ENCODE measurements at places on chromosomes 5 and 9. TPM values are rescaled to one million over a fixed set of nuclear protein-coding genes. Genes with fewer than 3 reads are reported as not detected.

GRCh38 chr9:37002413-37003217 lies 31.5 kb downstream of the PAX5 start:
- no peak for DNase-seq

DNA sequence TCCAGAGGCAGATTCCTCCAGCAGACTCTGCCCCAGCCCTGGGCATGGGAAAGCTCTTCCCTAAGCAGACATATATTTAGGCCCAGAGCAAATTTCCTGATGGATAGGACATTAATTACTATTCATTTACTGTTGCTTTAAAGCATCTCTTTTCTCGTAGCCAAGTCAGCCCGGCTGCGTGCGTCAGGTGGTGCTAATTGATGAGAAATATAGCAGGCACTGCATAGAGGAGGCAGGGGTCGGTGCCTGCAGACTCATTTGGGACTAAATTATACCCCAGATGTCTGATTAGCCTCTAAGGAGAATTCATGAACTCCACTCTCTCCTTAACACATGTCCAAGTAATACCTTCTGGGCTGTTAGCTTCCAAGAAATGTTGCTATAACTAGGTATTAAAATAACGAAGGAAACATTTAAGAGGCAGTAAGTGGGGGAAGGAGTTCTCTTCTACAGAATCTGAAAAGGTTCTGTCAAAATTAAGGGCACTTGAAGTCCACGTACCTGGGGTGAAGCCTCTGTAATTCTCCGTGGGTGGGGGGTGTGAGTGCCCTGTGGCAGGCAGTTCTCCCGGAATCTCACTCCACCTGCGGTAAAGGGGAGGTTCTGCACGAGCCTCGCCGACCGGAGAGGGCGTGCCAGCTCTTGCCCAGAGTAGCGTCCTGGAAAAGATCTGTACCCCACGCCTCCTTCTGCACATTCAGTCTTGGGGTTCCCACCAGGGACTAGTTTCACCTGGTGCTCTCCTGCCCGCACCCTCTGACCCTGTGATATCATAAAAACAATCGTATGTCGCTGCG lies 115.9 kb upstream of the FCN2 start:
- DNase-seq = no peak

GRCh38 chr5:172902497-172903472 lies 56.4 kb upstream of the RPL26L1 start:
- DNase-seq = peak; percentile 77

DNA sequence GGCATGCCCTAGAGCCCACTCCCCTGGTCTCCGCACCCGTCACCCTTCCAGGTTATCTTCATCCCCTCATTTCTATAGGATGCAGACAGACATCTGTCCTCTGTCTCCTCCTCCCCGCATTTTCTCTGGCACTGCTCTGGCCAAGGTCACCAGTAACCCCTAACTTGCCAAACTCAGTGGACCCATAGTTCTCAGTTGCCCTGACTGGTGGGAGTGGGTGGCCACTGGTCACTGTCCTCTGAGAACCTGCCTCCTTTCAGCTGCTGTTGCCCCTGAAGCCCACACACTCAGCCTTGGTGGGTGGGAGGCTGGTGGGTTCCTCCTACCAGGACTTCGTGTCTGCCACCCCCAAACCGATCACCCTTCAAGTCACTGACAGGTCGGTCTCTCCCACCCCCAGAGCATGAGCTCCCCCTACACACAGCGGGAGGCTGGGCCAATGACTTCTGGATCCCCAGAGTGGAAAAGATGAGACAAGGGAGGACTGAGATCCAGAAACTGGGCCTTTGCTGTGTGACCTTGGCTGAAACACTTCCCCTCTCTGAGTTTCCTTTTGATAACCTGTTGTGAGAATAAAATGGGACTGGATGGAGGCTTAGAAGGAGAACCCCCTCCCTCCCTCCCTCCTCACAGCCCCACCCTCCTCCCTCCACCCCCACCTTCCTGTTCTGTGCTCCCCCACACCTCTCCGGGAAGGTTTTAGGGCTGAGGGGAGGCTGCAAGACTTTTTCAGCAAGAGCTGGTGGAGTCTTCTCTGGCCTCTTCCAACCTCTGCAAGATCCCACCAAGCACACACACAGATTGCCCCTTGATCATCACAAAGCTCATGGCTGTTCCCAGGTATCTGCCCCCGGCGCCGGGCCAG lies 2.4 kb upstream of the DBN1 start:
- no peak for DNase-seq

DNA sequence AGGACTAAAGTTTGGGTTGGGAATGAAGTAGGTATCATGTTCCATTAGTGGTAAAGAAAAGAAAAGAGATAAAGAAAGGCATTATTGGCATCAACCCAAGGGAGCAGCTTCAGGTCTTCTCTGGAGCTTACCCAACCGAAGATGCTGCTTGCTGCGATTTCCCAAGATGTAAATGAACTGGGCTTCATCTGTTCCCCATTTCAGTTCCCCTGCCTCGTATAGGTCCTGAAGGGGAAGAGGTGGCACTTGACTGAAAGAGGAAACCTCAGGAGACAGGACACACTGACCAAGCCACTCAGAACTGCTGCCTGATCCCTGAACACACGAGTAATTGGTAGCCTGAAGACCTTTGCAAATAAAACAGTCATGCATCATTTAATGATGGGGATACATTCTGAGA lies 24.6 kb downstream of the ANXA6 start:
- DNase-seq = no peak

DNA sequence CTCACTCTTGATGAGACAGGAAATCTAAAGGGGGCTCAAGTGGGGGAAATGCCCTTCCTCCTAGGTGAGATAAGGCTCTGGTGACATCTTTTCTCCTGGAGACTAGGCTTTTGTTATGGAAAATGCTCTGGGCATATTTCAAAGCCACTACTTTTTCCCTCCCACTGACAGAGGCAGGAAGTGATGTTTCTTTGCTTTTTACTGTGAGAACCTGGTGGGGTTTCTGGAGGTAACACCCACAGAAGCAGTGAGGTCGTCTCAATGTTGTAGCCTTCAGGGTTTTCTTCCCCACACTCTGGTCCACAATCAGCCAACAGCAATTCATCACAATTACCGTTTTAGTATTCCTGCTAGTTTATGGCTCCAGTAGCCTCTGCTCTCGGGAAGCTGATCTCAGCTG lies 41.4 kb upstream of the FAM240B start:
- no peak for DNase-seq

DNA sequence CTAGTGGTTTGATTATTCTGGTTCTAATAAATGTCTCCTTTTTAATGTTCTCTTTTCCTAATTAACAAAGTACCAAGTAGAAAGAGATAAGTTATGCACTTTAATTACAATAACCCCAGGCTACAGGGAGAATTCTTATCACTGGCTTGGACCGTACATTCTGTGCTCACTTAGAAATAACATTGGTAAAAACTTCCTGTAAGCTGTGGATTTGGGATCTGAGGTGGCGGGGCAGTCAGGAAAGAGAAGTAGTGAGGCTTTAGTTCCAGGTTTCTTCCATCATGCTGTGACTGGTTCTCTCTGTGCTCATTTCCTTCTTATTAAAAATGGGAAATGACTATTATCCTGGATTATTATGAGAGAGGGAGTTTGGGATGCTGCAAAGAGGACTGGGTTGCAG lies 142.0 kb downstream of the EGFLAM start:
- no peak for DNase-seq

The FCN1 gene
- total RNA-seq = not detected

The MAST4 gene
- total RNA-seq = 7.6 TPM

DNA sequence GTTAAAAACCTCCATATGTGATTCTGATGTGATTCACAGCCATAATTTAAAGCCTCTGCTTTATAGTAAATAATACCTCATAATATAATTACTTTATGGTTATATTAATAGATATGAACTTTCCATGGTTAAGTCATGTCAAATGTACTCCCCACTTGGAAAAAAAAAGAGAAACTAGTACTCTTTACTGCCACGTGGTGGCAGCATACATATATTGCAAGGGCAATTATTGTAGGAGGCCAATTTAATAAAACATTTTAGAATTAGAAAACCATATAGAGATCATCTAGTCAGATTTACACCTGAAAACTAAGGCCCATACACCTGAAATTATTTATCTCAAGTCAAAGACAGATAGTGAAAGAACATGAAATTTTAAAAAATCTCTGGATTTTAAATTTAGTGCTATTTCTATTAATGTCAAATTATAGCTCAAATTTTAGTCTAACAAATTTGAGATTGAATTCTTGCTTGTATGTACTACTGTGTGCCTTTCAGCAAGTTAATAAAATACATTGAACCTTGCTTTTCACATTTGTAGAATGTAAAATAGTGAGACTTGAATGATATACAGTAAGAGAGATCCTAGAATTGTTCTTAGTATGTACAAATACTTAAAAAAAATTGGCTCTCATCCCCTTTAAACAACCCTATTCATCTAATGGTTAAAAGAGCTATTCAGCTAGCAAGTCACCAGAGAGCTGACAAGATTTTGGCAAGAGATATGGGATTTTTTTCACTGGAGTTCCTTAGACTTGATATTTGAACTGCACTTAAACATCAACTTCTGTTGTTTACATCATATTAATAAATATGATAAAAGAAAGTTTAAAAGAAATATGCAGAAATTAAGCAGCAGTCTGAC lies 603.8 kb downstream of the TLE4 start:
- peak; percentile 63 for DNase-seq

DNA sequence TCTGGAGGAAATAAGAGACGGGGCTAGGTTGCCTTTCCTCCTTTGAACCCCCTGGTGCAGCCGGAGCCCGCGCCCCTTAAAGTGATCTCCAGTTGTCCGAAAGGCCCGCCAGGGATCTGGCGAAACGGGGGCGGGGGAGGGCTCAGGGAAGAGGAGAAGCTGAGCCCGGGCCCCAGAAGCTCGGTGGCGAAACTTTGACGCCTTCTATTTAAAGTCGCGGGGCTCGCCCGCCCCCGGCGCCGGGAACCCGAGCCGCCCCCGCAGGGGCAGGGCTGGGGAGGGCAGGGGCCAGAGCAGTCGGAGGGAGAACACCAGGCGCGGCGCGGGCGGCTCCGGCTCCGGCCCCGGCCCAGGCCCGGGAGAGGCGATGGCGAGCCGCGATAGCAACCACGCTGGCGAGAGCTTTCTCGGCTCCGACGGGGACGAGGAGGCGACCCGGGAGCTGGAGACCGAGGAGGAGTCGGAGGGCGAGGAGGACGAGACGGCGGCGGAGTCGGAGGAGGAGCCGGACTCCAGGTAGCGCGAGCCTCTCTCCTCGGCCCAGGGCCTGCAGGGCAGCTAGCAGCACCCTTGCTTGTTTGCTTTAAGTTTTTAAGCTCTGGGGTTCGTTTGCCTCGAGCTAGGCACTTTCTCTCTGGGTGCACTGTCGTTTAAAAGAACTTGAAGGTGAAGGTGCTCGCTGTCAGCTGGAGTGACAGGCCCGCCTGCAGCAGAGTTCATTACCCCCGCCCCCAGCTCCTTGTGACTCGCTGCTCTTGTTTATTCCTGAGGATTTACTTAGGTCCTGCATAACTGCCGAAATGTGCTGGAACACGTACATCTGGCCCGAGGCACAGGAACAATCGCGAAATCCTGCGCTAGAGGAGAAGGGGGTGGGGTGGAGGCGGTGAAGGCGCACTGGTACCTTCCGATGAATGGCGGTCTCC lies at the start of gene CMYA5:
TSS of gene CMYA5 (plus strand) at position 296 of the 926 bp plus-strand sequence. CDS start at position 368, 72 bp downstream.
- no peak for DNase-seq

The PTGDS gene
- 177 TPM for total RNA-seq

All from myocyte (in vitro differentiated cells).